ENCODE measurements at places on chromosomes 5 and 9. TPM values are rescaled to one million over a fixed set of nuclear protein-coding genes. Genes with fewer than 3 reads are reported as not detected.

DNA sequence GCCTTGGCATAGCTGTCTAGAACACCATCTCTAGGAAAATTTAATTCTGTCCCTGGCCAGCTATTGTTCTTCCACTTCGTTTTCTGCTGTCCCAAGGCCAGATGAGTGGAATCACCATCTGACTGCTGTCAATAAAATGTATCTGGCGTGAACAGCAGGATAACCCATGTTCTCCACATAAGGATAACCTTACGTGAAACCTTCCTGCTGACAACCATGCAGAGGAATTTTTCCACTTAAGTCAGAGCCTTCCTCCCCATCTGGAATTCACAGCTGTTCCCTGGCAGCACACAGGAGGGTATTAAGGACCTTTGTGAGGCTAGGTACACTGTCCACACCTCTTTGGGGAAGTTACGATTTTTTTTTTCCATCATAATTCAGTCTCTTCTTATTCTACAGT is 28.6 kb downstream of the RNF44 start:
- DNase-seq, result no peak

Gene DMGDH
- total RNA-seq, result 1.2 TPM

Gene HNRNPAB
- total RNA-seq, result 45.5 TPM

GRCh38 chr9:89598926-89599325 is 5.9 kb upstream of the GADD45G start:
- DNase-seq, result no peak

DNA sequence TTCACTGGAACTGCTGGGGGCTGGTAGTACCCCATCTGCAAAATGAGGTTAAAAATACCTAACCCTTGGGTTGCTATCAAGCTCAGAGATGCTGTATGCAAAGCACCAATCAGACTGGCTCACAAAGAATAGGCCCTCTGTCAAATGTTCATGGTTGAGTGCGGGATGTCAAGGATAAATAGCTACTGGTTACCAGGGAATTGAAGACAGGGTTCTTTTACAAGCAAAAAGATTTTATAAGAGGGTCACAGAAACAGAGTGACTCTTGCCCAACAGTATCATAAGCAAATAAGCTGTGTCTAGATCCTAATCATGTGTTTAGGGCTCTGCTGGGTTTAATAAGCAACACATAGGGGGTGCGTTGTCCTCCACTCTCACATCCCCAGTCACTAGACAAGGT is 11.9 kb downstream of the SYK start:
- no peak for DNase-seq

DNA sequence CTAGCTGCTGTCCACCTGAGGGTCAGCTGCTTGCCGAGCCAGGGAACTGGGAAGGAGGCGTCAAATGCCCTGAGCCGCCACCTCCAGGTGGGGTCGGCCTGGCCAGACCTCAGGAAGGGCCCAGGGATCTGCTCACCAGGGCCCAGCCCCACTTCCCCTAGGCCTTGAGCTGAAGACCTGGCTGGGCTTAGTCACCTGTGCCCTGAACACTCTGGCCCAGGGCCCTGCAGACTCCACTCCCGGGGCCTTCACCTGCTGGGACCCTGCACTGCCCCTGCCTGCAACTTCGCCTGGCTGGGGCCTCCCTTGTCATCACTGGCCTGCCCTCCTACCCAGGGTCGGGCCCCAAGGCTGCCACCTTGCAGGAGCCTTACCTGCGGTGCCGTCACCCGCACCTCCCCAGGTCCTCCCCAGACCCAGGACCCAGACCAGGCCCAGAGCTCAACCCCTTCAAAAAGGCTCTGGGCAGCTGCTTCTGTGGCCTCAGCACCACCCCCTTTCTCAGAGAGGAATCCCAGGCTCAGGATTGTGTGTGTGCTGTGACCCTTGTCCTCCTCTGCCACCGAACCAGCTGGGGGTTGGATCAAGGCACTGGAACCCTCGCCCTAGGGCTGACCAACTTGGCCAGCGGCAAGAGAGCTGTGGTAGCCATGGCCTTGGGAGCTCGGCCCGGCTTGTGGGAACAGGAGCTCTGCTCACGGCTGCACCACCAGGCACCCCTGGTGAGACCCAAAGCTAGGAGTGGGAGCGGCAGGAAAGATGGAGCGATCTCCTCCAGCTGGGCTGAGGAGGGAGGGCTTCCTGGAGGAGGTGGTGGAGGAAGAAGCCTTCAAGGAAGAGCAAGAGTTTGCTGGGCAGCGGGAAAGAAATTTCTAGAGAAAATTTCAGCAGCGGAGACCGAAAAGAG is 1.2 kb upstream of the NELFB start:
- DNase-seq, result no peak

GRCh38 chr5:891837-892393 is 686 bp downstream of the BRD9 start:
- no peak for DNase-seq

DNA sequence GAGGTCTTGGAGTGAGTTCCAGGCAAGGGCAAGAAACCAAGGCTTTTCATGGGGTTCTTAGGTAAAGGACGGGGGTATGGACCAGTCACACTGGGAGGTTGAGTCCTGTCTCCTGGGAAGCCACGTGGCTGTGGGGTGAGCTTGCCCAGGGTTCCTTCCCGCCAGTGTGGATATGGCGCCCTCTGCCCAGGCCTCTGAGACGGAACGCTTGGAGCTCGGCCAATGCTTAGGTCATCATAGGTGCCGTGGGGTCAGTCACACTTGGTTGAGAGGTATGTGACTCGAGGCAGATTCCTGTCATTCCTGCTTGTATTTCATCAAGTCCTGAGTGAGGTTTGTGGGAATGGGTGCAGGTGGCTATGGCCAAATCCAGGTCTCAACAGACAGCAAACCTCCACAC is 46.2 kb downstream of the TENT4A start:
- DNase-seq, result no peak

Gene PAEP
- total RNA-seq, result not detected

Gene NUTM2F
- not detected for total RNA-seq

- DNase-seq, result no peak
Observed at GRCh38 chr5:168324859-168325630, 33.6 kb downstream of the WWC1 start.

Gene ZCCHC10
- 27.6 TPM for total RNA-seq

DNA sequence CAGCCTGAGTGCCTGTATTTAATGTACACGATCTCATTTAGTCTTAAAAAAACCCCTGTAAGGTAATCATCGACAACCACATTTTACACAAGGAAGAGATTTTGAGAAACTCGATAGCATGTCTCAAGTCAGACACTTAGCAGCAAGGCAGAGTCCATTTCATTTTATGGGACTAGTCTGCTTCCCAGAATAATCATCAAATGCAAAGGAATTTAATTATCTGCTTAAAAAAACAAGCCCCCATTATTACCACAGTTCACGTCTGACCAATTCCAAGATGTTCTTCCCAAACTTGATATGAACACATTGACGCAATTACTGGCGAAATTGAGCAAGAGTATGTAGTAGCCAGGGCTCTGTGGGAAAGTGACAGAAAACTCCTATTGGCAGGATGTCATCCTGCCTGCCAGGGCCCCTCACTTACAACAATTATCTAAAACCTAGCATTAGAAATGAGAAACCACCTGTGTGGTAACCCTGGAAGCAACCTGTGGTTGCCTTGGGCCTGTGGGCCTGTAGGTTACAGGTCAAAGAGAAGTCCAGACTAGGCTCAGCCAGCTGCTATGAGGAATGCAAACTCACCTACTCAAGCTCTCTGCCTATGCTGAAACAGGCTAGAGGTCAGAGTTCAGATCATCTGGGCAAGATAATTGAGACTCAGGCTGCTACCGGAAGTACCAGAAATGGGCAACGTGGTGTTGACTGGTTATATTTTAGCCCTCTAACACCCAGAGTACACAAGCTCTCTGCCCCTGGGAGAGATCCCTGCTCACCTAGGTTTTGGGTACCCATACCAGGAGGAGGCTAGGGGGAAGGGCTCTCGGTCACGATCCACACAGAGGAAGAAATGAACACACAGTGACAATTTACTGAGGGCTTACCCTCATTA is 1.6 kb downstream of the B4GALT1 start:
- no peak for DNase-seq

DNA sequence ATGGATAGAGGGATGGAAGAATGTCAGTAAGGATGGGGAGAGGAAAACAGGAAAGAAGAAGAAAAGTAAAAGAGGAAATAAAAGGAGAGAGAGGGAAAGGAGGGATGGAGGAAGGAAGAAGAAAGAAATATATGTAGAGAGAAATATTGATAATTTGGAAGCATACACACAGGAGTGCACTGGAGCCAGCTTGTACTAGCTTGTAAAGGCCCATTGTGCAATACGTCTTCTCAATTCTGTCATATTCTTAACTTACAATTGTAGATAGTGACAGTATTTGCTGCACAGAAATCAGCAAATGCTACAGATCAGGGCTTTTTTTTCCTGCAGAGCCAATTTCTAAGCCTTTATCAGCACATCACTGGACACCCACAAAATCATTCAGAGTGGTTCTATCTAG is 458.8 kb upstream of the WWC1 start:
- no peak for DNase-seq

DNA sequence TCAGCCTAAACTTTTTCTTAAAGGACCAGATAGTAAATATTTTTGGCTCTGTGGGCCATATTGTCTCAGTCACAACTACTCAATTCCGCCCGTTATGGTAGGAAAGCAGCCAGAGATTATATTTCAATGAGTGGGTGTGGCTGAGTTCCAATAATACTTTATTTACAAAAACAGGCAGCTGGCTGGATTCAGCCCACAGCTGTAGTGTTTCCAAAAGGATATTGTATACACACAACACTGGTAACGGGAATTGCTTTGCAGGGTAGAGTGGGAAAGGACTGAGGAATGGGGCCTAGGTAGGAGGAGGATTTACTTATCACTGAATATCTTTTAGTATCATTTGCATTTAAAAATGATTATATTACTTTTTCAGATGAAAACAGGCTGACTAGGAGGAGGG is 21.0 kb downstream of the GCNT4 start:
- DNase-seq, result no peak

Gene IFNA21
- total RNA-seq, result not detected

Gene SAXO1
- total RNA-seq, result not detected

DNA sequence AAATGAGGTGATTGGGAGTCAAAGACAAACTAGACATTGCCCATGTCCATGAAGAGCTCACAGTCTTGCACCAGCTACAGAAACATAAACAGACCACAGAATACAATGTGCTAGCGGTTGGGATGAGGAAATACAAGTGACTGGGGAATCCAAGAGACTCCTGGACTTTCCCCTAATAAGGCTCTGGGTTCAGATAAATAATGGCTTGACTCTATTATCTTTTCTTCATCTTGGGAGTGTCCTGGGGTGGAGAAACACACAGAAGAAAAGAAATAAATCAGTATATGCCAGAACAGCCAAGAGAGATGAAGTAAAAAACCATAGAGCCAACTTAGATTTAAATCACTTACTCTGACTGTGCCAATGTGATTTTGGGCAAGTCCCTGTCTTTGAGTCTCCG is 227.8 kb downstream of the PAPPA start:
- DNase-seq, result no peak

Gene DOCK8
- 3.6 TPM for total RNA-seq

DNA sequence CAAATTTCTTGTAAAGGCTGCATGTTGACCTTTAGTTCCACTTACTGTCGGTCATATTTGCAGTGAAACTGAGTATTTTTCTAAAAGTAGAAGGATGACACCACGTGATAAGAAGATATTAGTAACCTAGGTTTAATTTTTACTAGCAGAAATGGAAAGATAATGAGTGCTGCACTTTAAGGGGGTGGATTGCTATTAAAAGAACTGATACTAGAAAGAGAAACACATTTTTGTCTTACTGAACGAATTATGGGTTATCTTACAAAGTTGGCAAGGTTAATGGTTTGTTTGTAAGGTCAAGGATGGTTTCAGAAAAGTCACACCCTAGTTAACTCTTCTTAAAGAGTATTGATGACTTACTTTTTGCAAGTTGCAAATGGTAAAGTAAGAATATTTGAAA is 2.4 kb downstream of the MACIR start:
- no peak for DNase-seq

Gene PDCD1LG2
- total RNA-seq, result 0.62 TPM

DNA sequence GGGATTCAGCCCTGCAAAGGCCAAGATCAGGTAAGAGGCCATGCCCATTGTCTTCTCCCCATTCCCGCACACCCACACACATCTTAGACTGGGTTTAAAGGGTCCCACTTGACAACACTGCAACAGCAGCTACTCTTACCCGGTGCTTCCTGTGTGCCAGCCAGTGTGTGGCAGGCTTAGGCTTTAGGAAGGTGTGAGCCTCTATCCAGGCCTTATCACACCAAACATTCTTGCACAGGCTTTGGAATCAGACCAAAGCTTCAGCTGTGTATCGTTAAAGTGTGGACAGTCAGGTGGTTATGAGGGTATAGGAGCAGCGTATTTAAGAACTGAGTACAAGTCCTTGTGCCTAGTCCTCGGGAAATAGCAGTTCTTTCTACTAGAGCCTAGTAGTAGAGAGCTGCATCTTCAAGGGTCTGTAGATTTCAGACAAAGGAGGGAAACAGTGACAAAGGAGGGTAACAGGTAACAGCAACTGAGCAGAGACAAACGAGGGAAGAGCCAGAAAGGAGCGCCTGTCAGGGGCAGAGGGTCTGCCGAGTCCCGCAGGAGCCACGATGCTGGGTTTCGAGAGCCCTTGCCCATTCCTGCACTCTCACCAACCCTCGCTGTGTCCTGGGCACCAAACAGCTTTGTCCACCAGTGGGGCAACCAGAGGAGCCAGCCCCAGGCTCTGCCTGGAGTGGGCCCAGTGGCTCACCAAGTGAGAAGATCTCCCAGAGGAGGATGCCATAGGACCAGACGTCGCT is 30.9 kb downstream of the CSF1R start:
- DNase-seq, result no peak

GRCh38 chr9:91029650-91030361 is 228.2 kb downstream of the SYK start:
- DNase-seq, result no peak

DNA sequence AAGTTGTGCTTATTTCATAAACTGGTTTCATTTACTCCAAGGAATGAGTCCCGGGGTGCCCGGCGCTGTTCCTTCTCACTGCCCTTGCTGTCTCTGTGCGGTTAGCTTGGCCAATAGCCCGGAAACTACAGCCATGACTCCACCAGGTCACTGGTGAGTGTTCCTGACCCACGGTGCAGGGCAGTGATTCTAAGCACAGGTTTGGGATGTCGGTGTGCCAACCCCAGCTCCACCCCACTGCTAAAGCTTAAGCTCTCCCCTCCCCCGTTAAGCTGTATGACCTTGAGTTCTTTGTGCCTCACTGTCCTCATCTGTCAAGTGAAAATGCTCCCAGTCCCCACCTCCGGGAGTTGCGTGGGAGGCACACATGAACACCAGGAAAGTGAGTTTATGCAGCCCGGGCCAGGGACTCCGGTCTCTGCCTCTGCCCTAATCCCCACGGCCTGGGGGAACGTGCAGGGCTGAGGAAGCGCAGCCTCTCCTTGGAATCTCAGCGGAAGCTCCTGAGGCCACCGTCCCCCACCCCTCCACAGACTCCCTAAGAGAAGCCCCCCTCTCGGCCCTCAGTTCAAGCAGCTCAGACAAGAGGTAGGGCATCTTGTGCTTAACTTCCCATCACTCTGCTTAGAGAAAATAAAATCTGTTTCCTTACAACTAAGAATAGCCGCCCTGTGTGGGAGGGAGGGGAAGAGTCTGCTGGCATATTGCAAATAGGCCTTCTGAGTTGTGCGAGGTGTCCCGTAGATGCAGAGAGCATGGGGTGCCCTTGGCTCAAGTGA is 92.0 kb upstream of the RAI14 start:
- DNase-seq, result no peak

Gene WWC1
- total RNA-seq, result 116 TPM
